Stimulated activated naive B cell treated with anti-CD40 and anti-IgM and Interleukin-4, amounts not matched to agents 10 μg/mL and 1 μg/mL and 100 μg/mL, for 72 hours (primary cell): ENCODE measurements at places on chromosomes 4 and X.
A peak's percentile ranks its signal among the peaks of the same experiment; 100 is the strongest.

DNA sequence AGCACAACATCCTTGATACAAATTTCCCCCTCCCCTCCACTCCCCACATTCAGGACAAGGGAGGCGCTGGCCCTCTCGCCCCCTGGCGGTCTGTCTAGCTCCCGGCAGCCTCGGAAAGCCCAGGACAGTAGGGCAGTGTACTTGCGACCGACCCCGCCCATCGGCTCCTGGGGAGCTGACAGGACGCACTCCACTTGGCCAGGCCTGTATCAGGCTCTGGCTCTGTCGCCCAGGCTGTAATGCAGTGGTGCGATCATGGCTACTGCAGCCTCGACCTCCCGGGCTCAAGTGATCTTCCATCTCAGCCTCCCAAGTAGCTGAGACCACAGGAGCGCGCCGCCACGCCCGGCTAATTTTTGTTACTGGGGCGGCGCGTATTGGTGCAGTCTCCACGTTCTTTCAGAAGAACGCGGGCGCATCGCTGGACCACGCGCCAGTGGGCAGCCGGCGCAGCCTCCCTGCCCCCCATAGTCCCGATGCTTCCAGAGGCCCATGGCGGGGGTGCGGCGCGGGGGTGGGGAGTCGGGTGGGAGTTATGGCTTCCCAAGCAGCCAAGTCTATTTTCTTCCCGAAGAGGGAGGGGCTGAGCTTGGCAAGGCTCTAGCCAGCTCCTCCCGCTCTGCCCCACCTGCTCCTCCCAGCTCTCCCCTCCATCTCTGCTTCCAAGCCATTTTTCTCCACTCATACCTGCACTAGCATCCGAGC lies 7.8 kb upstream of the AKAP14 start:
- DNase-seq, result peak; percentile 51

DNA sequence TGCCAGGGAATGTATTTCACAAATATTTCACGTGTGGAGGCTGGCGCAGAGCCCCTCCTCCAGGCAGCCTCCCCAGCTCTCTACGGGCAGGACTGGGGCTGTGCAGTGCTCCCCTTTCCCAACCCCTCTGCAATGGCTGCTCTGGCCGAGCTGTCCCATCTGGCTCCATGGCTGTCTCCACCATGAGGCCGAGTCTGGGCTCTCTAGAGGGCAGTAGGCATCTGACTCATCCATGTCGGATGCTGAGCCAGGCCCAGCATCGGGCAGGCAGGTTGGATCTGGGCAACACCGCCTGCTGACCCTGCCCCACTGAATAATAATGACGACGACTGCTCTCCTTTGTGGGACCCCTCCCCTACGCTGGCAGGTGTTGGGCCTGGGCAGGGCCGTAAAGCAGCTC lies 11.0 kb upstream of the SH3TC1 start:
- DNase-seq, result no peak

DNA sequence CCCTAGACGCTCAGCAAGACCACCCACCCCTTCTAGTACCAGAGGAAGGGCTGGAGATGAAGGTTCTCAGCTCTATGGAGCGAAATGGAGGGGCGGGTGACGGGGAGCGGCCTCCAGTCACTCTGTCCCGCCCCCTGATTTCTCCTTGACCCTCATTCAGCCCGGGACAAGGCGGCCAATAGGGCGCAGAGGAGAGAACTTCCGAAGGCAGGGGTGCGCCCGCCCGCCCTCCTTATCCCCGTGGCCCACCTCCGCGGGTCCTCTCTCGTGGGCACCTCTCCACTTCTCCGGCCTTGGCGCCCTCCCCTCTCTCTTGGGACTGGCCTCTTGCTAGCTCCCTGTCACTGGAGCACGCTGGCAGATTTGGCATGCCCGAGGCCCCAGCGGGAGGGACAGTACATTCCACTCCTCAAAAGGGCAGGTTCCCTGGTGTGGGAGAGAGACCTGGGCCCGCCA lies 1.1 kb upstream of the SEPTIN6 start:
- no peak for DNase-seq

DNA sequence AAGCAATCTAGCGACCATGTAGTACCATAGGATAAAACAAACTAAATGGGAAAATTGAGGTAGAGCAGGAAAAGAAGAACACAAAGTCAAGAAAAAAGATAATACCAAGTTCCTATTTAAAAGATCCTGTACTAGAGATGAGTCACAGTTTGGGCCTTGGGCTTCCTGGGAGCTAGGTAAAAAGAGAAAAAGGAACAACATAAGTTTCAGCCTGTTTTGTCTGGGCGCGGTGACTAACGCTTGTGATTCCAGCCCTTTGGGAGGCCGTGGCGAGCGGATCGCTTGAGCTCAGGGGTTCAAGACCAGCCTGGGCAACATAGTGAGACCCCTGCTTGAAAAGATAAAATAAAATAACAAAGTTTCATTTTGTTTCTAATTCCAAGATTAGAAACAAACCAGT lies 14.0 kb upstream of the TMEM156 start:
- DNase-seq, result no peak

DNA sequence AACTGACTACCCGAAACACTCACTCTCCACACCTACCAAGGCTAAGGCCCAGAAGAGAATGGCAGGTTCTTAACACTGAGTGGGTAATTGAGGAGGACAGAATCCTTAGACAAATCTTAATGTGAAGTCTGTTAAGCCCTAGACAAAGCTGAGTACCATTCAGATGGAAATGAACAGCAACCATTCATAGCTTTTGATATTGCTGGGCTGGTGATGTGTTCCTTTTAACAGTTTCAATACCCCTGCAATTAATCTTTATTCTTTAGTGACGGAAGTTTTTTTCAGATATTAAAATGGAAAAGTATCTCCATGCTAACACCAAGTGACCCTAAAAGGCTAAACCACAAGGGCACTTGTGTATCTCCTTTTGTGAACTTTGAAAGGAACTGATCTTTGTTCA lies 334.9 kb downstream of the OPHN1 start:
- no peak for DNase-seq

DNA sequence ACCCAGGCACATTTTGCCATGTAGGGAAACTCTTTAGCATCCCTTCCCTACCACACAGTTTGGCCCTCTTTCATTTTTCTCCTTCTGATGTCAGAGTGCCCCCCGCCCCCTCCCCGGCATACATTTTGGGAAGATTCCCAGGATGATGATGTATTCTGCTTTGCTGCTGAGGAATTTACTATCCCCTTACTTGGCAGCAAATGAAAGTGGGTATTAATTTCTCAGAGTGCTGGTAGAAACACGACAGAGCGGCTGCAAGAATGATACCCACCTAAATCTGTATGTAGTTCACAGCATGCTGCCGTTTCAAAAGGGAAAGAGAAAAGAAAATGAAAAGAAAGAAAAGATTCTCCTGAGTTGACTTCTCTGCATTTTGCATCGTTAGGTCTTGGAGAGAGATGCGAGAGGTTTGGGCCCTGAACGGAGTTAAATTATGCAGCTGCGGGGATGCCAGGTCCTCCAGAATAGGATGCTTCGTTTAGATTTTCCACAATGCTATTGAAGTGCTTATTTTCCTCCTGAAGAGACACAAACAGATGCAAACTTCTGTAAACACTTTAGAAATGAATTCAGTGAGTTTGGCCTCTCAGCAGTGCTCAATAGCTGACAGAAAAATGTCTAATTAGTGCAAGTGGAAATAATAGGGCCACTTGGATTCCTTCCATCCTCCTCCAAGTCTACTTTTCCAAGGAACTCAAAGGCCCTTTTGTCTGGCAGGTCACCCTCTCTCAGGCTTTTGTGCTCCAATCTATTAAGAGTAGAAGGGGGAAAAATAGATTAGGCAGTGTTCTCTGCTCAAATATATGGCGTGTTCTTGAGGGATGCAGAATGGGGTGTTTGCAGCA lies 106.2 kb downstream of the ALPK1 start:
- no peak for DNase-seq

DNA sequence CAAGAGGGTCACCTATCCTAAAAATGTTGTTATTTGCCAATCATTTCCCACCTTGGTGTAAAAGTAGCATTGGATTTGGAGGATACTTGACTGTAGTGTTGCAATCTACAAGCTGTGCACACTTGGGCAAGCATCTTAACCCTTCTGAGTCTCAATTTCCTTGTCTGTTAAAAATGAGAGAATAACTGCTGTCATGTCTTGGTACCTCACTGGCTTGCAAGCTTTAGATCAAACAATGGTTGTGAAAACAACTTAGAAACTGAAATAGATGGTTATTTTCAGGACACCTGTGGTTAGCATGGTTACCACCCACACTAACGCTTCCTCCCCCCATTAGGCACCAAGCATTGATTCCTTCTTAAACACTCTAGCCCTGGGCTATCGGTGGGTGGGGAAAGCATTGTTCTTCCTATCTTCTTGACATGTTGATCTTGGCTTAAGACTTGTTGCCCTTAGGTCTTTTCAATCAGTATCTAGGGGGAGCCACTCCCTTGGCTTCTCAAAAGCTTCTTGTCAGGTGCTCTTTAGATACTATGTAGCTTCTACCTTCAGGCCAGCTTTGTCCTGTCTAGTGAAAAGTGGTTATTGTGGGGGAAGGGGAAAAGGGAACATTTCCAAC lies 10.6 kb upstream of the AMOT start:
- peak; percentile 9 for DNase-seq

- no peak for DNase-seq
These were observed at the start of gene PDGFRA for GRCh38 chr4:54228961-54229501. TSS of gene PDGFRA (plus strand) at chr4:54229293. CDS start at chr4:54258769, 29,476 bp downstream.

DNA sequence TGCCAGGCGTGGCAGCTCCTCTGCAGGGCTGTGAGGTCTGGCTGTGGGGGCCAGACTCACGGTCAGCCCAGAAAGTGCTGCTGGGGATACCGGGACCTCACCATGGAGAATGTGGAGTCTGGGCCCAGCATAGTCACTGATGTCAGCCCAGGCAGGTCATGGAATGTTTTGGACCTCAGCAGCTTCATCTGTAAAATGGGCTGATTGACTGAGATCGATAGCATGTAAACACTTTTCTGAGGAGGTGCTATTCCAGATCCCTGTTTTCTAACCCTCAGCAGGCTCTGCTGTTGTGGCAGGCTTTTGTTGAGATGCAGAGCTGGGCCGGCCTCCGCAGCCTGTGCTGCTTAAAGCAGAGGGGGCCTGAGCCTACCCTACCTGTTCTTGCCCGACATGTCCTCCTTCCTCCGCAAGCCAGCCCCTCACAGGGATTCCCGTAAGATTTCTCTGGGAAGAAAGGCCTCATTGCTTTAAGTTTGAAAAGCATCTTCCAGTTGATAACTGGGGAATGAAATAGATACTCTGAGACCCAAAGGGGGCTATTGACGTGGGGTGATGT lies 38.3 kb upstream of the HGFAC start:
- DNase-seq, result no peak

GRCh38 chr4:165302658-165303057 lies 24.8 kb upstream of the MSMO1 start:
- no peak for DNase-seq

- no peak for DNase-seq
These were observed 485 bp downstream of the AADAT start for GRCh38 chr4:170089274-170089667.
